Stimulated activated CD4-positive, alpha-beta T cell treated with anti-CD3 and anti-CD28 coated beads, Interleukin-12 subunit alpha, Interleukin-12 subunit beta, amount 100 ng/mL, for 24 hours (primary cell): ENCODE measurements at places on chromosomes 11 and 22.

GRCh38 chr11:9956483-9956882, 292.6 kb downstream of the SWAP70 start:
- DNase-seq, result no peak

DNA sequence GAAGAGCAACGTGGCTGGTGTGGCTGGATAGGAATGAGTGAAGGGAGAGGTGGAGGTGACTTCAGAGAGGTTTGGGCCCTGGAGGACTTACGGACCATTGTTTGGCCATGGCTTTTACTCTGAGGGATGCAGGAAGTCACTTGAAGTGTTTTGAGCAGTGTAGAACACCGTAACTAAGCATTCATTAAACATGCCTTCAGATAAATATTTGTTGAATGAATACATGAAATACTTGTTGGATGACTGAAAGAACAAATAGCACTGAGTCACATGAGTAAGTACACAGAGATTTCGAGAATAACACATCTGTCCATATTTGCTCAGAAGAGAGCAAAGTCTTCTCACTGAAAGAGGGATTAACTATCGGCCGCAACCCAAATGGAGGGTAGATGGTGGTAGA, 182.7 kb upstream of the SNX19 start:
- no peak for DNase-seq

DNA sequence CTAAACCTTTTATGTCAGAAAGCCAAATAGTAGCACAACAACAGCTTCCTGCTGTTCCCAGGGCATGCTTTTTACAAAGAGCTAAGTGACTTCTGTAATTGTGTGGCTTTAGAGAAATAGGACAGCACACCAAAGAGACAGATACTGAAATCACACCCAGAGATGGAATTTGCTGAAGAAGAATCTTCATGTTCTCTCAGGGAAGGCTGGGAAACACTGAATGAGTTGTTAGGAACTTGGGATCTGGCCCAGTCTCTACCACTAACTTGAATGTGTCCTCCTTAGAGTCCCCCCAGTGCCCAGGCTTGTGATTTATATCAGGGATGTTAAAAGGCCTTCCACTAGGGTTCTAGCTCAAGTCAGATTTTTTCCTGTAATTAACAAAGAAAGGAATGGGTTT, 175.2 kb downstream of the DBX1 start:
- no peak for DNase-seq

GRCh38 chr11:48063424-48063978, 83.1 kb downstream of the PTPRJ start:
- DNase-seq, result no peak

DNA sequence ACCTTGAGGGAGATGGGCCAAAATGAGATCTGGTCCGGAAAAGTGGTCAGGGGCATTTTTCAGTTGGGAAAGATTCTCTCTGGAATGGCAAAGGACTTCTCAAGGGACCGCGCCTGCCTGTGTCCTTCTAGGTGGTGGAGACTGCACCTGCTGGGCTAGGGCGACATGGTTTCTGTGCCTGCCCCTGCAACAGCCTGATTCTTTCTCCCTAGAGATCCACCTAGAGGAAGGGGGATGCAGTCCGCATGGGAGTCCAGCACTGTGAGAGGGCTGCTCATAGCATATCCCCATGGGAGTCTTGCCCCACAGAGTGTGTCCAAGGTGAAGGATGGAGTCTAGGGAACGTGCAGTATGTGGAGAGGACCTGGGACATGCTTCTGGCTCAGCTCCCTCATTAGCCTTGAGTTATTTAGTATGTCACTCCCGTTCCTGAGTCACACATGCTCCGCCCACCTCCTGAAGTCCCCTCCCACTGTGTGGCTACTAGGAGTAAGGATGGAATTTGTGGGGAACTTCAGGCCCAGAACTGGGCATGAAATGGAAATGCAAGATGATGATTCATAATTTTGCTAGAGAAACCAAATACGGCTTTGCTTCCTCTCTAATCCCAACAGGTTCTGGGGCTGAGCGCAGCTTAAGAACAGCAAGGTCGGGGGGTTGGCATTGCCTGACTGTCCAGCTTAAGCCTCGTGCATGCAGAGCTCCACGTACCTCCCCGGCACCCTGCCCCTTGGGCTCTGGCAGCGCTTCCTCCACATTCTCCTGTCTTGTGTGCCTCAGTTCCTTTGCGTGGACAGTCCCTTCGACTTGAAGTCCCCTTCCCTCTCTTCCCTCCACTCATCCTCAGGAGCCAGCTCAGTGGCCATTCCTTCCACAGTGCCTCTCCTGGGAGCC, 35.0 kb downstream of the GRIK4 start:
- DNase-seq, result no peak

GRCh38 chr11:120079750-120080610, 57.9 kb downstream of the TRIM29 start:
- no peak for DNase-seq
